ENCODE measurements at places on chromosomes 1 and 21. TPM values are rescaled to one million over a fixed set of nuclear protein-coding genes. Genes with fewer than 3 reads are reported as not detected.

The KCNE1 gene
- 0.15 TPM for total RNA-seq

The TPTE gene
- not detected for total RNA-seq

- no peaks in the 10 kb centered on the region for H3K4me1 ChIP-seq
- no peaks in the 10 kb centered on the region for H3K27me3 ChIP-seq
- no peak for DNase-seq
- no peak overlapping the region for H3K27ac ChIP-seq
Observed at GRCh38 chr21:28509031-28509430, 483.6 kb downstream of the LTN1 start.

- no peak for DNase-seq
- no peaks in the 10 kb centered on the region for H3K36me3 ChIP-seq
- no peaks in the 10 kb centered on the region for H3K27me3 ChIP-seq
- H3K4me1 ChIP-seq: 0 out of 2 replicates have a peak, but pooled peaks cover 3% of the 10 kb centered on the region
Observed at GRCh38 chr1:247456021-247456420, 1.9 kb downstream of the OR2B11 start.

DNA sequence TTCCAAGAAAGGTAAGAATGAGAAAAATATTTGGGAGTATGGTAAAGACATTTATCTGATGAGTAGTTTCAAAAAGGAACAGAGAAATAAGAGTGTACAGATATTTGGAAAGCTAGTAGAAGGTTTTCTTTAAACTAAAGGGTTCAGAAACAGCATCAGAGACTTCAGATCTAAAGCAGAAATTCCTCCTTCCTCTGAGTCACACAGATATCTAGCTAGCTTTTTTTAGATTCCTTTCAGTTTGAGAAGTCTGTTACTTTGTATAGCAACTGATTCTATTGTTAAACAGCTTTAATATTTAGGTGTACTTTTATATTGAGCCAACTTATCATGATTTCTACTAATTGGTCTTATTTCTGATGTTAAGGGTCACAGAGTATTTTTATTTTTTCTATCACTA is 4.7 kb downstream of the AMY2B start:
- no peak overlapping the region for H3K27ac ChIP-seq
- no peak overlapping the region for H3K4me3 ChIP-seq
- H3K36me3 ChIP-seq: no peaks in the 10 kb centered on the region

GRCh38 chr1:35885961-35886558 is 3.1 kb downstream of the AGO1 start:
- no peaks in the 10 kb centered on the region for H3K27me3 ChIP-seq
- H3K36me3 ChIP-seq: peaks cover 10% of the 10 kb centered on the region
- peak overlapping the region; percentile 32 for H3K4me3 ChIP-seq
- no peak overlapping the region for H3K27ac ChIP-seq
- peaks cover 14% of the 10 kb centered on the region for H3K4me1 ChIP-seq

- no peak overlapping the region for H3K27ac ChIP-seq
- H3K36me3 ChIP-seq: no peaks in the 10 kb centered on the region
- H3K27me3 ChIP-seq: no peaks in the 10 kb centered on the region
- no peak for DNase-seq
- H3K4me1 ChIP-seq: no peaks in the 10 kb centered on the region
Observed at GRCh38 chr1:190908691-190909090, 431.0 kb upstream of the BRINP3 start.
